ENCODE measurements at places on chromosomes 7 and 10.

DNA sequence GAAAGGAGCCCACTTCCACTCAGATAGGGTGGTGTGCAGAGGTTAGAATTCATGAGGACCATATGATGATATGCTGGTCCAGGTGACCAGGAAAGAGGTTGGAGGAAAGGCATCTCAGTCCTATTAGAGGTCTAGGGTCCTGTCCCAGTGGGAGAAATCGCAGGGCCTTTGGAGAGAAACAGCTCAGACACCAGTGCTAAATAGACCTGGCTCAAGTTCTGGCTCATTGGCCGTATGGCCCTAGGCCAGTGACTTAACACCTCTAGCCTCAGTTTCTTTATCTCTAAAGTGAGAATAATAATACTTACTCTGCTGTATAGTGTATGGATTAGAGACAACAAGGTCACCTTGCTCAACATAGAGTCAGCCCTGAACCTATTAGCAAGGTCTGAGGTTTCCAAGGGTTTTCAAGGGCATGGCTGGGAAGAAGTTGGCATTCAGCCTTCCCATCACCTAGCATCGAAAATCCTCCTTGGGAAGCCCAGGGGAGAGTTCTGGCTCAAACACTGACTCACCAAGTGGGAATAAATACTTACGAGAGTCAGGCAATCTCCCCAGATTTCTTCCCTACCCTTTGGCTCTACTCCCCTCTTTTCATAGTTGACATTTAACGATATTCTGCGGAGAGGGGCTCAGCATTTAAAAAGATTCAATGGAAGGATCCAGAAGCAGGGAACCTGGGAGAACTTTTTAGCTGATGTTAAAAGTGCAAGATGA lies 473.1 kb upstream of the PODXL start:
- DNase-seq: peak; percentile 46

DNA sequence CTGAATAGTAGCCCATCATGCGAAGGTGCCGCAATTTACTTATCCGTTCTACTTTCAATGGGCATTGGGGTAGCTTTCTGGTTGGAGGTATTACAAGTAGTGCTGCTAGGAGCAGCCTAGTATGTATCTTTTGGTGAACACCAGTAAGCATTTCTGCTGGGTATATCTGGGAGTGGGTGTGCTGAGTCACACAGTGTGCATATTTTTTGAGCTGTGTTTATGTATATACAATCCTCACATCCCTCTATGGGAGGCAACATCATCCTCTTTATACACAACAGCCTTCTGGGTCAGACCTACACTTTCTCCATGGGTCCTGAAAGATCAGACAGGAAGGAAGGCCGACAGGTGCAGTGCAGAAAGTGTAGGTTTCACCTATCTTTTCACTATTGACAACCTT lies 36.3 kb downstream of the PYROXD2 start:
- no peak for DNase-seq

DNA sequence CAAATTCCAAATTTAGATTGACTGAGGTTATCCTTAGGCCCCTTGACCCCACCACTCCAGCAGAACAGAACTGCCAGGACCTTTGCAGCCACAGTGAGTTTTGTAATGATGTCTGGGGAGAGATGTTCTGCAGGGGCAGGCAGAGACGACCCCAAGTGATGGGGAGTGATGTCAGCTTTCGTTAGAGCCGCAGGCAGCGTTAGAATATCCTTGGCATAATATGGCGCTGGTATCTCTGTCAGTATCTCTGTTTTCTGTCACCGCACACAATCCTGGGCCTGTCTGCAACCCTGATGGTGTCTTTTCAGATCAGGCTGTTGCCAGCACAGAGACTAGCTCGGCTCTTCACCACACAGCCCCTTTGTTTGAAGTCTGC lies 1083.6 kb downstream of the KCNMA1 start:
- DNase-seq: no peak

DNA sequence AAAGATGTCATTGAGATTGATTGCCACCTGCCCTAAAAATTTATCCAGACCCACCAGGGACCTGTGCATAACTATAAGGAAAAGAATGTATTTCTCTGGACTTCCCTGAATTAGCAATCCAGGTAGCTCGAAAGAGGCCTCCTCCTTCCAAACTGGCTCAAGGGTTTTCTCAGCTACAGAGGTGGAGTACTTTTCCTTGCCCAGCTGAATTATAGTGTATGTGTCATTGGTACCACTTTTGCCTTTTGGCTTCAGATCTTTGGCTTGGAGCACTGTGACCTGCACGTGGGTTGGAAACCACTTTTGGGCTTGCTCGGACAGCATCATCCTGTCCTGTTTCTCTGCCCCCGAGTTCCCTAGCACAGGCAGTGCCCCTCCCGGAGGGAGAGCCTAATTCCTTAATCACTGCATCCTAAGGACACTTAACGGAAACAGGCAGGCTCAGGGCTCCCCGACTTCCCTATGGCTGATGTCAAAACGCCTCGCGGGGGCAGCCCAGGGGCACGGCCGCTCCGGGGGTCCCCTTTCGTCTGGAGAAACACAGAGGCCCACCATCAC lies 825 bp downstream of the RAB11FIP2 start:
- DNase-seq: peak; percentile 66

DNA sequence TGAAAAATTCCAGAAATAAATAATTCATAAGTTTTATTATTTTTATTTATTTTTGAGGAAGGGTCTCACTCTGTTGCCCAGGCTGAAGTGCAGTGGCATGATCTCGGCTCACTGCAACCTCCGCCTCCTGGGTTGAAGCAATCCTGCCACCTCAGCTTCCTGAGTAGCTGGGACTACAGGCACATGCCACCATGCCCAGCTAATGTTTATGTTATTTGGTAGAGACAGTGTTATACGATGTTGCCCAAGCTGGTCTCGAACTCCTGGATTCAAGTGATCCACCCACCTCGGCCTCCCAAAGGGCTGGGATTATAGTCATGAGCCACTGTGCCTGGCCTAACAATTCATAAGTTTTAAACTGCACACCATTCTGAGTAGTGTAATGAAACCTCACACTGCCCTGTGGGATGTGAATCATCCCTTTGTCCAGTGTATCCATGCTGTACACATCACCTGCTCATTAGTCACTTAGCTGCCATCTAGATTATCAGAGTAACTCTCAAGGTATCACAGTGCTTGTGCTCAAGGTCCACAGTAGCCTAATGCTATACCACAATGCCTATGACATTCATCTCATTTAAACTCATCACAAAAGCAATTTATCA lies 17.9 kb downstream of the RTKN2 start:
- no peak for DNase-seq

All from pons (tissue), 1 donor.